ENCODE measurements at places on chromosomes 1 and 21. TPM values are rescaled to one million over a fixed set of nuclear protein-coding genes. Genes with fewer than 3 reads are reported as not detected.

Gene PTGER3
- total RNA-seq = 0.05 TPM

Gene SLC44A3
- total RNA-seq = not detected

Gene DNAJC6
- 3.1 TPM for total RNA-seq

Gene C1QA
- not detected for total RNA-seq

Gene WDR64
- not detected for total RNA-seq

Gene AUNIP
- 9.9 TPM for total RNA-seq

- no peak for DNase-seq
These were observed 6.7 kb upstream of the IVL start for GRCh38 chr1:152901631-152902030.

- no peak for DNase-seq
These were observed 490.5 kb upstream of the CHRM3 start for GRCh38 chr1:238895911-238896310.

DNA sequence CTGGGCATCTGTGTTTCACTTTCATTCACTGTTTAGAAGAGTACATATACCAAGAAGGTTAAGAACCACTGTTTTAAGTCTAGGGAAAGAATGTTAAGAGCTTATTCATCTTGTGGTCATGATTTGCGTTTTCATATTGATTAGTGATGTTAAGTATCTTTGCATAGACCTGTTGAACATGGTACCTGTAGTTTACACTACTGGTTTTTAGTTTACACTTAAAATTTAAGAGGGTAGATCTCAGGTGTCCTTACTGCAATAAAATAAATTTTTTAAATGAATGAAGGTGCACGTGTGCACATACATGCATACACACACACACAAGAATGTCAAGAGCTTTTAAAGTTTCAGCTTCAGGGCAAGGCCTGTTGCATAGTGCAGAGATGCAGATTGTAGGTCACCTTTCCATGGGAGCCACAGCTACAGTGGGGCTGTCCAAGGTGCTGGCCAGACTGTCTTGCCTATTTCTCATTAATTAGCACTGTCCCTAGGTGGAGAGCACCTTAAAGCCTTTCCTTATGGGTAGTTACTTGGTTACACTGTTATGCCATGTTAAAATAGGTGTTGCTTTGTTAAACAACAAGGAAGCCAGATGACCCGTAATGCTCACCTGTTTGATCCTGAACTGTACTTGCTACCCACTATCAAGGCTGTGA, 543.0 kb upstream of the DAB1 start:
- no peak for DNase-seq

- DNase-seq = no peak
These were observed 410.6 kb upstream of the DEPDC1 start for GRCh38 chr1:68907491-68907890.

DNA sequence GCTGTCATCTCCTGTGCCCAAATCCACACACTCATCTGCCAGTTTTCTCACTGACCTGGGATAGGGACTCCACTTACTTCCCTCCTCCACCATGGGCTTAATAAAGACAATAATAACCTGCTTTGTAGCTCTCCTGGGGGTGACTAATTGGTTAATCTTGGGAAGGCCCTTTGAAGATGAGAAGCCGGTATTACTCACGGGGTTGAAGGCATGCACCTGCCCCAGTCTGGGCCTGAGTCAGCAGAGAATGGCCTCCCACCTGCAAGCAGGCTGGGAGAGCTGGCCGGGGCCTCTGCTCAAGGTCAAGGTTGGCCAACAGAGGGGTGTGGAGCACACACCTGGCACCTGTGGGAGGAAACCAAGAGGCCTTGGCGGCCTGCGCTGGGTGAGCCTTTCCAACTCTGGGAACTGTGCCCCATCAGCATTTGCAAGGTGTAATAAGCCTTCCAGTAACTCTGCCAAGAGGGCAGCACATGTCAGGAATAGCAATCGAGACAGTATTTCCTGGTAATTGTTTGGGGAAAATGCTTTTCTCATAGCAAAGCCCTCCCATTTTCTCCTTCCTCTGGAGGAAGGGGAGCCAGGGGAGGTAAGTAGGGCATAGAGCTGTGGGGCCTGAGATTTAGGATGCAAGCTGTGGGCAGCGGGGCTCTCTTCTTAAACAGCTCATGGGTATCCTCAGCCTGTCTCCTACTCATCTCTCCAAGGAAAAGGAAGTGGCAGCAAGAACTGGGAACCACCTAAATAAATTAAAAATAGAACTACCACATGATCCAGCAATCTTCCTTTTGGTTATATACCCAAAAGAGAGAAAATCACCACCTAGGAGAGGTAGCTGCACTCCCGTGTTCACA, 49.0 kb downstream of the TOMM20 start:
- peak; percentile 44 for DNase-seq

- no peak for DNase-seq
These were observed 1.6 kb downstream of the PAX7 start for GRCh38 chr1:18632218-18632588.

DNA sequence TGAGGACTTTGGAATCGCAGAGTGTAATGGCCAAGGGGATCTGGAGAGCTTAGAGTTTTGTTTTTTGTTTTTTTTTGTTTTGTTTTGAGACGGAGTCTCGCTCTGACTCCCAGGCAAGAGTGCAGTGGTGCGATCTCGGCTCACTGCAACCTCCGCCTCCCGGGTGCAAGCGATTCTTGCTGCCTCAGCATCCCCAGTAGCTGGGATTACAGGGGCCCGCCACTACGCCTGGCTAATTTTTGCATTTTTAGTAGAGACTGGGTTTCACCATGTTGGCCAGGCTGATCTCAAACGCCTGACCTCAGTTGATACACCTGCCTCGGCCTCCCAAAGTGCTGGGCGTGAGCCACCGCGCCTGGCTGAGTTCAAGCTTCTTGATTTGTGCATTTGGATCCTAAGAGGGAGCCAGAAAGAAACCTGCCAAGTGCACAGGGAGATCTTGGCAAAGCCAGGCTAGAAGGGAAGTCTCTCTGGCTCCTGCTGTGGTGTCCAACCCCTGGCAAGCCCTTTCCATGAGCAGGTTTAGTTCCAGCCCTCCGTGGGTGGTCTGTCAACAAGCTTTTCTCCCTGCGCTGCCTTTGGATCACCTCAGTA, 852 bp downstream of the FAAH start:
- no peak for DNase-seq

- no peak for DNase-seq
These were observed 19.2 kb downstream of the TRPM2 start for GRCh38 chr21:44372616-44373015.

GRCh38 chr1:207007352-207008033, 25.1 kb downstream of the C1orf116 start:
- no peak for DNase-seq

GRCh38 chr1:114581335-114582287, at the start of gene BCAS2:
Gene BCAS2 (minus strand): TSS chr1:114581615. CDS start chr1:114581591, 24 bp downstream.
- peak; percentile 93 for DNase-seq

DNA sequence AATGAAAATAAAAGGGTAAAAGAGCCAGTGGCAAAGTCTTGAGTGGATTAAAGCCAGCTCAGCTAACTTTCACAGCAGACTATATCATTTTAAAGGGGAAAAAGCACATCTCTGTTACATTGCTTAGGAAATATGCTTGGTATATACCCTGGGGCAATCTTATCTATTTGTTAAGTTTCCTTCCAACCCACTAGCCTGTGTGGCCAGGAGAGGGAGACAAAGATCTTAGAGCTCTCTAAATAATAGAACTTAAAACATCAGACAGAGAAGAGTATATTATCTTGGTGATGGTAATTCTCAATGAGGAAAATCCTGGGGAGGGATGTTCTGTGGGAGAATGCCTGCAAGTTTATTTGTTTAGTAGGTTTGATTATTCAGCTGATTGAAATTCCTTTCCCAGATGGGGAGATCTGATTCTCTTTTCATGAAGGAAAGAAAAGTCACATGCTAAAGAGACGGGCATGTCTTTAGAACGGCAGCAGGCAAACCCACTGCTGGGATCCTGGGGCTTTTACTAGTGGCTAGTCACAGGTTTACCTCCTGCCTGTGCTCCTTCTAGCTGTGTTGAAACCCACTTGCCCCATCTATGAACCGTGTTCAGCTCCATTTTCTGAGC, 3.6 kb downstream of the KCNE2 start:
- peak; percentile 48 for DNase-seq

GRCh38 chr1:172907834-172908326, 142.9 kb downstream of the TNFSF18 start:
- DNase-seq = no peak

- no peak for DNase-seq
These were observed 348.7 kb downstream of the CHRM3 start for GRCh38 chr1:239735111-239735510.

DNA sequence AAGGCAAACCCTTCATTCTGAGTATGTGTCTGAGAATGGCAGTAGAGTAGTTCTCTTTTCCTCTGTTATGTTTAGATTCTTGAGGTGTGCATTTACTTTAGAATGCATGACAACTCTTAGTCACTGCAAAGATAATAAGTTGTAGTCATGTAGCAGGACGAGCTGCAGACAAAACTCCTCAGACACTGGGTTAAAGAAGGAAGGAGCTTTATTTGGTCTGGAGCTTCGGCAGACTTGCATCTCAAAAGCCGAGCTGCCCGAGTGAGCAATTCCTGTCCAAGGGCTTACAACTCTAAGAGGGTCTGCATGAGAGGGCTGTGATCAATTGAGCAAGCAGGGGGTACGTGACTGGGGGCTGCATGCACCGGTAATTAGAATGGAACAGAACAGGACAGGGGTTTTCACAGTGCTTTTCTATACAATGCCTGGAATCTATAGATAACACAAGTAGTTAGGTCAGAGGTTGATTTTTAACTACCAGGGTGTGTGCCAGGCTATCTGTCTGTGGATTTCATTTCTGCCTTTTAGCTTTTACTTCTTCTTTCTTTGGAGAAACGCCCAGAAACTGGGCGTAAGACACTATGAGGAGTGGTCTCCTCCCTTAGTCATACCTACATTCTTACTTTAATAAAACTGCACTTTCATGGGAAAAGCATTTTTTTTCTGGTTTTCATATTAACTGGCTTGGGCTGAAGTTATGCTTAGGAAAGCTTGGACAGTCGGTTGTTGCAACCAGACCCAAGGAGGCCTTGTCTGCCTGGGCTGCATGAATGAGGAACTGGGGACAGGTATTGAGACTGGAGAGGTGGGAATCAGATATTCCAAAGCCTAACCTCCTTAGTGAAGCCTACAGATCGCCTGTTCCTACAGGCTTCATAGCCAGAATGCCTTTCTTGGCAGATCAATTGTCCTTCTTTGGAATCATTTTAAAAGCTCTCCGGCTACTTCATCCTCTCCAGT, 115.1 kb downstream of the RHOU start:
- DNase-seq = no peak

DNA sequence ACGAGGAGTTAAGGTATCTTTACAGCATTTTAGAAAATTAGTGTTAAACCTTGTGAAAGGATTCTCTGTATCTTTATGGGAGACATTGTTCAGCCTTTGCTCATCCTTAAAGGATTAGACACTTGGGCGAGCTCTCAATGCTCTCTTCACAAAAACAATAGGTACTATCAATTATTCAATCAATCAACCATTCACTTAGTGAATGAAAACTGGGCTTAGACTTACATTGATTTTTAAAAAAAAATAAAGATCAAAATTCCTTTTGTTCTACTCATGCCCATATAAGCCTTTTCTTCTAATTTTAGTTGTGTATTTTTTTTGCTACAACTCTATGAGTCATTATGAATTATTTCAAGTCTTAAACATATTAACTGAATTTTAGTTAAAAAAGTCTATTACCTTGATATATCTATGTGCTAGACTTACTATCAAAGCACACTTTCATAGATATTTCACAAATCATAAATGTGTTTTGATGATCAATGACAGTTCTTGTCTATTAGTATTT, 181.2 kb downstream of the DPYD start:
- no peak for DNase-seq

- no peak for DNase-seq
These were observed 1.0 kb downstream of the C1orf115 start for GRCh38 chr1:220691053-220691684.
